ENCODE measurements at places on chromosomes 11 and 22. TPM values are rescaled to one million over a fixed set of nuclear protein-coding genes. Genes with fewer than 3 reads are reported as not detected.

GRCh38 chr11:2249189-2249916 is 21.0 kb downstream of the ASCL2 start:
- DNase-seq: no peak

DNA sequence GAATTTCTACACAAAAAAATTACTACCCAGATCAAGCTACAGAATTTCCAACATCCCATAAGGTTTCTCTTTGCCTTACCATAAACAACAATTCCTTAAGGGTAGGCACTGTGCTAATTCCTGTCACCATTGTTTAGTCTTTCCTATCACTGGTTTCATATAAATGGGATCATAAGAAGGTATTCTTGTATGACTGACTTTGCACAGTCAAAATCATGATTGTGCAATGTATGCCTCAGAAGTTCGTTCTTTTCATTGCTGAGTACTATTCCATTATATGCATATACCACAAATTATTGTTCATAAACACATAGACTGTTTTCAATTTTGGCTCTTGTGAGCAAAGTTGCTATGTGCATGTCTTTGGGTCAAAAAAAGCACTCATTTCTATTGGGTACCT is 611.6 kb upstream of the CADM1 start:
- no peak for DNase-seq

DNA sequence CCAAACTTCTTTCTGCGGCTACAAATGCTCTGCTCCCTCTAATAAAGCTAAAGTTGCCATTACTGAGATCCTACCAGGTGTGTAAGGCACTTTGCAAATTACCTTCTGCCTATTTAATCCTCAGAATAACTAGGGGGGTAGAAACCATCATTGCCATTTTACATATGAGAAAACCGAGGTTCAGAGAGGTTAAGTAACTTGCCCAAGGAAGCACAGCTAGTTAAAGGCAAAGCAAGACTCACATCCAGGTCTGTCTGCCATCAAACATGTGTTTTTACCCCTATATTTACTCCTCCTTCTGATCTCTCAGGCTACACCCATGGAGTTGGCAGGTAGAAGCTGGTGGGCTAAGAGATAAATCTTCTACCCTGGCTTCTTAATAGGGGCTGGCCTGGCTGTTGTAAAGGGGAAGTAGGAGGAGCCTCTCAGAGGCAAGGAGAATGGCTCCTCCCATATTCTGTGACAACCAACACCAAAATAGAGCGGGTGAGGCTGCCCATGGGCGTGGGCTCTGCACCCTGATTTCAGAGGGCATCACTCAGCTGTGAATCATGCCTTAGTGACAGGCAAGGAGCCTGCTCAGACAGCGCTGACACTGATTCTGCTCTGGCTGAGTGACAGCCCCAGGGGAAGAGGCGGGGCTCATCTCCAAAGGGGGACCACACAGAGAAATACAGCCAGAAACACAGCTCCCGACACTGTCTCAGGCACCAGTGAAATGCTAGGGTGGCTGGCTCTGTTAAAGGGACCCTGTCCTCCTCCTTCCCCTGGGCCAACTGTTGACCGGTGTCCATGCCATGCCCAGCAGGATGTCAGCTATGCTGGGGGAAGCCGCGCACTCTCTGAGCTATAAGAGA is 106.8 kb downstream of the ABTB2 start:
- DNase-seq: no peak

The OR8A1 gene
- total RNA-seq: not detected

GRCh38 chr22:33247758-33248157 is 189.6 kb upstream of the SYN3 start:
- DNase-seq: no peak

DNA sequence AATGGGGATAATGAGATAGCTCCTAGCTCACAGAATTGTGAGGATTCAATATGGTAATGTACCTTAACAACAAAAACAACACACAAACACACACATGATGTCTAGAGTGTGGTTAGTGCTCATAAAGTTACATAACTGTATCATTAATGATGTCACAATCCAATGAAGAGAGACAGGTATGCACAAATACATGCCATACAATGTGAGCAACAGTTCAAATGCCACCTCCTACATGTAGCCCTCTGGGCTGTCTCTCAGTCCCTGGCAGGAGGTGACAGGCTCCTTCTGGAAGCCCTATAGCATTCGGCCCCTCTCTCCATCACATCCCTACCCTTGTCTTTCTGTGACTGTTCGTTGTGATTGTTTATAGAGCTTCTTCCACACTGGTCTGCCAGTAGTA is 8.3 kb upstream of the MICALL1 start:
- DNase-seq: no peak

DNA sequence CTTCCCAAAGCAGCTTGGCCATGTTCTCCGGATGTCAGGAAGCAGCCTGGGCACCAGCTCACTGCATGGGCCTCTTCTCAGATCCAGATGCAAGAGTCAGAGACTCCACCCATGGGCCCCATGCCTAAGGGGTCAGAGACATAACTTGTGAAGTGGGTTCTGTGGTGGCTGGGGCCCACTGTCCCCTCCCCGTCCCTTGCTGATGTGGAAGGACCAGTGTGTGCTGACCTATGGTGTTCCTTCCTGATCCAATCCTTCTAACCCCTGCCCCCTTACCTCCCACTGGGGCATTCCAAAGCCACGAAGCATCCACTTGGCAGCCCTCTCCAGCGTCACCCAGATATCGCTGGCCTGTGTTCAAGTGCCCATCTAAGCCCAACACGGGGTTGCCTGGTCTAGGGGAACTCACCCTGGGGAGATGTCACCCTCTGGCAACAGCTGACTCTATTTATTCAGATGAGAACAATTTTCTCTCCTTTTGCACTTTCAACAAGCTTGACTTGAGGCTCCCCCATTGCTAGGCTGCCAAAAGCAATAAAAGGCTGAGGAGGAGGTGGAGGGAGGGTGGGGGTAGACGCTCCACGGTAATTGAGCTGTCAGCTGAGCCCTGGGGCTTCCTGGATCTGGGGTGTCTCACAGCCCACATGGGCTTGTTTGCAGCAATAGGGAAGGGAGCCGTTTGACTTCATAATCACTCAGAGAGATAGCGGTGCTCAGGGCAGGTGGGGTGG is 158.5 kb downstream of the ADAMTS15 start:
- DNase-seq: no peak

- DNase-seq: no peak
These were observed 905.5 kb upstream of the RAG2 start for GRCh38 chr11:37503411-37504059.

The MTCH2 gene
- 95.4 TPM for total RNA-seq

- no peak for DNase-seq
These were observed 10.9 kb upstream of the HBE1 start for GRCh38 chr11:5280582-5281102.

- no peak for DNase-seq
These were observed 21.3 kb downstream of the IZUMO1R start for GRCh38 chr11:94325681-94326080.

The B3GAT3 gene
- total RNA-seq: 21.6 TPM

DNA sequence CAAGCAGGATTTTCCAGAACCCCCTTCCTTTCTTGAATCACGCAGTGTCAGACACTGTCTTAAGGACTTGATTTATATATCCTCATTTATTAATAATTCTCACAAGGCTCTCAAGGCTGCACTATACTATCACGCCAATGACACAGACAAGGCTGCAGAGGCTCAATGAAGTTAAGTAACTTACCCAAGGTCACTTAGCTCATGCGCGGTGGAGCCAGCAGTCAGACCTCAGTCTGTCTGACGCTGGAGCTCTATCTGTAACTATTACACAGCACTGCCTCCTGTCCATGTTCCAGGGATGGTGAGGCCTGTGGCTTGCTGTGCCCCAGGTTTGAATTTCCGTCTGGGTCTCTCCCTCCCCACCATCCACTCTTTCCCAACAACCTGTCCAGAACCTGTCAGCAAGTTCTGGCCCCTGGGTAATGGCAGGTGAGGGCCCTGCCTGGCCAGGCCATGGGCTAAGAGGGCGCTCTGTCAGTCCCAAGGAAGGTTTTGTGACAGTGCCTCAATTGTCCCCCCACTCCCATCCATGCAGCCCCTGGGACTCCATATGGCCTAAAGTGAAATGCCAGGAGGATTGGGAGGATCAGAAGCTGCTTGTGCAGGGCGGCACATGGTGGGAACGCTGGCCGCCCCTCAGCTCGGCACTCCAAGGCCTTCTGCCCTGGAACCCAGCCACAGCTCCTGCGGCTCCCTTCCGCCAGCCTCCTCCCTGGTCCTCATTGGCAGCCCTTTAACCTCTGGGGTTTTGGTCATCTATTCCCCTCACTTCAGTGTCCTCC is 8.6 kb downstream of the KCNC1 start:
- no peak for DNase-seq

DNA sequence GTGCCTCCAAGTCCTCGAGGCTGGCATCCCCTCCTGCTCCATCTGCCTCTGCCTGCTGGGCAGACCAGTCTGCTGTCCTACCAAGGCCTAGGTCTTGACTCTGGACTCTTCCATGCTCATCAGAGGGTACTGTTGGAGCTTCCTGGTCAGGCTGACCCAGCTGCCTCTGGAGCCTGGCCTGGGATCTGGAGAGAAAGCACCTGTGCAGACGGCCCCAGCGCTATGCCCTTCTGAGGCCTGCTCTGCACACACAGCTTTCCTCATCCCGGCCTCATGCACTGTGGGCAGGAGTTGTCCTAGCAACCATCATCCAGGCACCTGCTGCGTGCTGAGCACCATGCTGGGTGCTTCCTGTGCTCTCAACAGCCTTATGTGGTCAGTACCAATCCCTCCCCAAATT is 70.8 kb downstream of the CDKN1C start:
- DNase-seq: no peak

DNA sequence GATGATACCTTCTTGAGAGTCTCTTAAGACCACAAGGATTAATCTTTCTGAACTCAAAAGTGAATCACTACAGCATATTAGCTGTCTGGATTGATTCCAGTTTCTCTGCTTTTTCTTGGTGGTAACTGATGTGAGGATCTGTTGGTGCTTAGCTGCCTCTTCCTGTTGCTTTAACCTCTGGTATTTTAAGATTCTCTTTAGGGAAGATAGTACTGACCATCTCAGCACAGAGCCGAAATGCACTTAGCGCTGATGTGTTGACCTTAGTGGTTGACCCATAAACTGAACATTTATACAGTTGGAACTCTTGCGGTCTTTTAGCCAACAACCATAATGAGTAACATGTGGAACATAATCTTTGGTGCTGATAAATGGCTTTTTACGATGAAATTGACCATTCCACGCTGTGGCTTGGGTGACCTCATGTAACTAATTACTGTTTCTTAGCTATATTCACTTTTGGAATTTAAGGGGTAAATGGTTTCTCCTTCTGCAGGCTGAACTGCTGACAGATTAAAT is 33.7 kb downstream of the APLP2 start:
- no peak for DNase-seq

DNA sequence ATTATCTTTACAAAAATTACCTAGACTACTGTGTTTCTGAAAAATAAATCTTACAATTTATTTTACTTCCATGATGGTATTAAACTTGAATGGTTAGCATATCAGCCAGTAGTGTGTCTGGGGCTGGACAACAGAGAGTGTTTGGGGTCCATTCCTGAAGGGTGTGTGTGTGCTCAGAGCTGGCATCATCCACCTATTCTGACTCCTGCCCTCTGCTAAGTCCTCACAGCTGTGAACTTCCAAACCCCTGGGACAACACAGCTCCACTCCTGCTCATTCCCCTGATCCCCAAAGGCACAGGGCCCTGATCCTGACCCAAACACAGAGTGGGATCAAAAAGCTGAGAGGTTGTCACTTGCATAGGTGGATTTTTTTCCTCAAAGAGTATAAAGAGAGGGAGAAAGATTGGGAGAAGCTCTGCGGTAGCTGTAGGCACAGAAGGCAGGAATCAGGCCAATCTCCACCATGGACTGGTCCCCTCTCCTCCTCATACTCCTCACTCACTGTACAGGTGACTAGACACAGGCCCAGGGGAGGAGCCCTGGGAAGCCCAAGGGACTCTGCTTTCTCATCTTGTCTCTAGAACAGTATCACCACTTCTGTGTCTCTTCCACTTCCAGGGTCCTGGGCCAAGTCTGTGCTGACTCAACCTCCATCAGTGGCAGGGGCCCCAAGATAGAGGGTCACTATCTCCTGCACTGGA is 55.7 kb upstream of the TOP3B start:
- DNase-seq: no peak

DNA sequence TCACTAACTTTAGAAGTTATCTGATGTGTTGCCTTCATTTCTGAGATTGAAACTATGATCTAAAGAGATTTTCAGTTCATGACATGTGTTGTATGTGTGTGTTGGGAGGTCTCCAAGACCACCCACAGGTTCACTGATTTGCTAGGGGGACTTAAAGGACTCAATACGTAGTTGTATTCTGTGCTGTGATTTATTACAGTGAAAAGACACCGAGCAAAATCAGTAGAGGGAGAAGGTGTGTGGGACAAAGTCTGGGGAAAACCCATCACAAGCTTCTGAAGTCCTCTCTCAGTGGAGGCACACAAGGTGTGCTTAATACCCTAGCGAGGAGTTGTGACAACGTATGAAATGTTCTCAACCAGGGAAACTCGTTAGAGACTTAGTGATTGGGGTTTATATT is 35.6 kb downstream of the RNF169 start:
- no peak for DNase-seq

The C11orf87 gene
- 34.2 TPM for total RNA-seq

DNA sequence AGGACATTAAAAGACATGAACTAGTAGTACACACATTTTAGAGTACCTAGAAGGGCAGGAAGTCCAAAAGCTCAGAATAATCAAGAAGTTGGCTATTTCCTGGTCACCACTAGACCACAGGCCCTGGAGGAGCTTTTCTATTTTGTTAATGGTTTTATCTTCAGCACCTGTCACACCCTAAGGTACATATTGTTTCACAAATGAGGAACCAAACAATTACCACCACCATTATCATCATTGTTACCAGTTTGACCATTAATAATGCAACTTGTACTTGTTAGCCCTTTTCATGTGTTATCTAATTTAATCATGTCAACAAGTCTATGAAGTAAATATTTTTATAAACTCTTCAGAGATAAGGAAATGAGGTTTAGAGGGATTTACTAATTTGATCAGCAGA is 4.9 kb downstream of the MRPL48 start:
- DNase-seq: no peak

DNA sequence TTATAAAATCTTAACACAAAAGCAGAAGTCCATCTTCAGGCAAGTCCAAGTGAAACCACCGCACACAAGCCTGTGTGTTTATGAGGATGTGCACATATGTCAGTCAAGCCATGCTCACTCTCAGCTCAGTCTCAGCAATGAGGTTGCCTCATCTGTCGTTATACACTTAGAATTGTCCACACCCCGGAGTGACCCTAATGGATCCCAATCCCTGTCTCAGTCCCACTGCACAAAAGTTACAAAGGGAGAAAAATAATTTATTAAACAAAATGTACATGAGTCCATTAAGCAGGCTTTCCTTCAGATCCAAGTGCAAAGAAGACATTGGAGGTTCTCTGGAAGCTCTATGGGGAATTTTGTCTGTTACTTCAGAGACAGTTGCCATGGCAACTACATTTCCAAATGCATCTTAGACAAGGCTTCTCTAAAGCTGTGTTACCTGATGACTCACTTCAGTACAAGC is 24.4 kb downstream of the OR8B12 start:
- DNase-seq: no peak

The CLMP gene
- total RNA-seq: 50.5 TPM

- DNase-seq: peak; percentile 51
These were observed 723 bp upstream of the CD82 start for GRCh38 chr11:44564670-44565210.

GRCh38 chr22:50699001-50699755 is 26.6 kb downstream of the SHANK3 start:
- no peak for DNase-seq

GRCh38 chr11:77149716-77150392 is 21.8 kb downstream of the MYO7A start:
- no peak for DNase-seq

GRCh38 chr11:98431463-98432359 is 589.0 kb upstream of the CNTN5 start:
- no peak for DNase-seq

The SLC22A6 gene
- total RNA-seq: 10.6 TPM

GRCh38 chr11:71252269-71252769 is at the start of gene SHANK2:
Gene SHANK2 (minus strand): TSS chr11:71252577. CDS start chr11:71147326, 105,251 bp downstream.
- DNase-seq: no peak

All from frontal cortex (tissue), 4 donors.